ENCODE measurements at places on chromosomes 6 and 20.
A peak's percentile ranks its signal among the peaks of the same experiment; 100 is the strongest.

DNA sequence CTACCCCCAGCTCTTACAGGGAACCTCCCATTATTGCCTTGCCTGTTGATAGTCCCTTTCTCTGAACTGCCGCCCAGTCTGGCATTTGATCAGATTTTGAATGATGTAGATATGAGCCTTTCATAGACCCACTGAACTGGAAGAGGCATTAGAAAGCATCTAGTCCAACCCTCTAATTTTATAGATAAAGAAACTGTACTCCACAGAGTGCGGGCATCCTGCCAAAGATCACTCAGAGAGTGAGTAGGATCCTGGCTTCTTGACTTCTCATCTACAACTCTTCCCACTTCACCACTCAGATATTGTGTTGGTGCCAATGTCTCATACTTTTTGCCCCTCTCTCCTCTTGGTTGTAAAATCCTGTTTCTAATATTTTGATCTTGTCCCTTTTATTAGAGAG, 179.2 kb upstream of the BMP2 start:
- DNase-seq, result no peak

GRCh38 chr6:121809211-121809610, 373.8 kb downstream of the GJA1 start:
- no peak for DNase-seq

DNA sequence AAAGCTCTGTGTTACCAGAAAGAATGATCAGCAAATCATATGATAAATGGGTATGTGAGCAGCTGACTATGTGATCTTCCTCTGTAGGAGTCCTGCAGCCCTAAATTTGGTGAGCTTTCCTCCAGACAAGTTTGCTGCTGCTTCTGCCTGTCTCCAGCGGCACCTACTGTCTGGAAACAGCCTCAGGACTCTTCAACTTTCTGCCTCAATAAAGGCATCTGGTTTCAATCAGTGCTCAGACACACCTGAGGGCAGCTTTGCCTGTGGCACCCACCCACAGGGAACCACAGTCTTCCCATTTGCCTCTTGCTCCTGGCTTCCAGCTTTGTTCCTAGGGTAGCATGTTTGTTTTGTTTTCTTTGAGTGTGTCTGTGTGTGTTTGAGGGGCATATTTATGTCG, 727.9 kb upstream of the MAN1A1 start:
- no peak for DNase-seq

DNA sequence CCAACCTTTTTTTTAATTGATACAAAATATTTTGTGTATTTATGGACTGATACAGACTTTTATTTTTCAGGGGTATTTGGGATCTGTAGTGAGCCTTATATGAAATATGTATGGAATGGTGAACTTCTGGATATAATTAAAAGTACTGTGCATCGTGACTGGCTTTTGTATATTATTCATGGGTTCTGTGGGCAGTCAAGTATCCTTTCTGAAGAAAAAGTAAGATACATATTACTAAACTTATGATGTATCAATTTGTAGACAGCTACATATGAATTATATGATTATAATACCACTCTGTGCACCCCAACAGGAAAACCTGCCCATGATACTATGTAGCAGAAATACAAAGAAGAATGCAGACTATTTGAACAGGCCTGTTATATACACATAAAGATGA, 47.2 kb downstream of the FIG4 start:
- no peak for DNase-seq

DNA sequence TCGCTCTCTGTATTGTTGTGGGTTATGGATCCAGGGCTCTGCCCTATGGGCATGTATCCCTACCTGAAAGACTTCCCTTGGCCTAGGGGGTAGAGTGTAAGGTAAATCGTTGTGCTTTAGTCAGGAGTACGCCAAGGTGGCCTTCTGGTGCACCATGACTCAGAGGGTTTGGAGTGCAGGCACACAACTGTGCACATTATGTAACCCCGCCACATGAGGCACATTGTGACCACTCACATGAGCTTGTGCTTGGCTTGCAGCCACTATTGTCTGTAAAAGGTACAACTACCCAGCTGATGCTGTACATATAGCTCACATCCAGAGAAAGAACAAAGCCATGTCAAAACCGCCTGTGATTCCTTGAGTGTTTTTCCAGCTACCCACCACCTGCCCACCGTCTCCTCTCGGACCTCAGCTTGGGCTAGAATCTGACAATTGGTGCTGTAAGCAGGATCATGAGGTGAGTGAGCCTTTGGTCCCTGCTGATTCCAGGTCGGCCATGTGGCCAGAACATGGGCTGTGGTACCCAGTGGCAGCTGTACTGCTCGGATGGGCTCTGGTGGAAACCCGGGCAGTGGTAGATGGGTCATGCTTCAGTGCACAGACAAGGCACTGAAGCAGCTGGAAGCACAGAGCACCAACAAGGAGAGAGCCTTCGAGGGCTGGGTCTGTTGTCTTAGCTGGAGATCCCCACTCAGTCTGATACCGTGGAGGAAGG, 33.8 kb downstream of the HDDC2 start:
- DNase-seq, result no peak

GRCh38 chr6:151948002-151948743, 140.7 kb downstream of the ESR1 start:
- DNase-seq, result no peak

DNA sequence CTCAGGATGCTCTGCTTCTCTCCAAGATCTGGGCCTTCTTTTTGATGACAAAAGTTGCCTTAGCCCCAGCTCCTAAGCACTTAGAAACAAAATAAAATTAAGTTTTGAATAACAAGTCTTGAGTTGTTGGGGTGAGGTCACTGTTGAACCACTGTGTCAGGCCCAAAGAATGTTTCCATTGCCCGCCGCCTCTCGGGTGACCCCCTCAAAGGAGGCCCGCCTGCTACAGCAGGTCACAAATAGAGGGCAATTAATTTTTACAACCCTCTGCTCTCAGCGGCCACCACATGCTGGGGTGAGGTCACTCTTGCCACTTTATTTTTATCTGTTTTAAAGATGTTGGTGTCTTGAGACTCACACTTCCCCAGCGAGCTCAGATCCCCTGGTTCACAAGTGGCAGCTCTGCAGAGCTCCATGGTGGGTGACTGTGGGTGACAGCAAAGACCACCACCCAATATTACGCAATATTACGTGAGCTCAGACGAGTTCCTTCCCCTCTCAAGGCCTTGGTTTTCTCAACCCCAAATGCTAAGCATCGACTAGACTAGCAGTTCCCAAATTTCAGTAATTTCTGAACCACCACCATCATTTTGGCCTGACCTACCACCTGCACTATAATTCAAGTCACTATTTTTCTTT, 247.7 kb upstream of the PMEPA1 start:
- DNase-seq, result no peak

- no peak for DNase-seq
Measured at GRCh38 chr20:12110711-12111110, 193.0 kb downstream of the BTBD3 start.

GRCh38 chr6:167760979-167761793, 65.5 kb upstream of the AFDN start:
- DNase-seq, result no peak

DNA sequence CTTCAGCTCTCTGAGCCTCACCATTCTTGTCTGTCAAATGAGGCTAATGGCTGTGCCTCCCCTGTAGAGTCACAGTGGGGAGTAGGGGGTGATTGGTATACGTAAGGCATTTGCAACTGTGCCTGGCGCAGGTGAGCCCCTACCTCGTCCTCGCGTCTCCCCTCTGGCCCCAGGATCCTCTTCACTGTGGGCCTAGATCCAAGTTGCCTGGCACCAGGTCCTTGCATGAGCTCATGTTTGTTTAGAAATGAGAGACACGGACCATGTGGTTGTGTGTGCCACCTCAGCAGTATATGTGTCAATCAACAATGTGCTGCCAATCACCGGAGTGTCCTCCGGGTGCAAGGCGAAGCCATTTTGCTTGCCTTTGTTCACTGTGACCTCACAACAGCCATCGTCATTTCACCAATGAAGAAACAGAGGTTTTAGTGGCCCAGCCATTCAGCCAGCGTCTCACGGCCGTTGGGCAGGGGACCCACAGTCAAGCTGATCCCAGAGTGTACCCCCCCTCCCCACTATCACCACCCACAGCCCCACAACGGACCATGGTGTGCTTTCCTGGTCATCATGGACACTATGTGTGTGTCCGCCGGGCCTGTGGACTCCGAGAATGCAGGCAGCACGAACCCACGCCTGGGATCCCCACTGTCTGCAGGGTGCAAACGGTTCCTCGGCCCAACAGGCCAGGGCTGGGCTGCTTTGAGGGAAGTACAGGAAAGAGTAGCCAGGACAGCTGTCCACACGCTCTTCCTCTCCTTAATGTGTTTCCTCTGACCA, 35.9 kb upstream of the STX16 start:
- DNase-seq, result no peak

DNA sequence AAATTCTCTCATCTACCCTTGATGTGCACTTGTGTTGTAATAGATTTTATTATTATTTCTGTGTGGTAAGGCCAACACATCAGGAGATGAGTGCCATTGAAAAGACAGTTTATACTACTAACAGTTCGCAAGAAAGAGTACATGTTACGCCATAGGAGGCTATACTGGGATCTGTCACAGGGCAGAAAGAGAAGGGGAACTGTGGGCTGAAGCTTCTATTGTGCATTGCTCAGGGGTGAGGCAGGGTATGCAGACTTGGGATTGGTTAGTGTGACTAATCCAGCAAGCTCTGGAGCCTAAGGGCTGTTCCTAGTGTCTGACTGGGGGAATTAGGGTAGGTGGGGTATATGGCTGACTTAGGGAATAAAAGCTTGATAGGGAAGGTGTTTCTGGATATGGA, 50.9 kb downstream of the GPR63 start:
- DNase-seq, result no peak

DNA sequence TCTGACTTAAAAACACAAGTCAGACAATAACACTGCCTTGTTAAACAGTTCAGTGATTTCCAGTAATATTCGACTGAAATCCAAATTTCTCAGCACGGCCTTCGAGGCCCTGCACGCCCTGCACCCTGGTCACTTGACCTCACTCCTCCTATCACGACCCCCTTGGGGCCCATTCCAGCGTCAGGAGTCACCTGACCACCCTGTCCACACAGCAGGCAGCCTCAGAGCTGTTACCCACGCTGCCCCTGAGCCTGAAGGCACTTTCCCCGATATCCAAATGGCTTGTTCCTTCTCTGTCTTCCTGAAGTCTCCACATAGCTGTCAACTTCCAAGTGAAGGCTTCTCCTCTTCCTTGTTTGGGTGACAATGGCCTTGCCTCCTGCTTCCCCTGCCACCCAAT, 33.1 kb upstream of the SMOC2 start:
- no peak for DNase-seq

DNA sequence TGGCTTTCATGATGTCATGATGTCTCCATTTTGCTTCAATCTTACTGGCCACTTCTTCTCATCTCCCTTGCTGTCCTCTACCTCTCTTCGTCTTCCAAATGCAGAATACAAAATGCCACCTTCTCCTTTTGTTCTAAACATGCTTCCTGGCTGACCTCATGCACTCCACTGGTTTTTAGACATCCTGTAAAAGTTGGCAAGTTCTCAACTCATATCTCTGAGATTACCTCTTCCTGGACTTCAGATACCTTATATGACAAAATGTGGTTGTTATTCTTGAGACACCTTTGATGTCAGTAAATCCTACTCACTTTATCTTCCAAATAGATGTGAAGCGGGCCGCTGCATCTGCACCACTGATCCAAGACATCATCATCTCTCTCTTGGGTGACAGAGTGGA, 212.7 kb upstream of the FOXA2 start:
- DNase-seq, result no peak

- DNase-seq, result no peak
Measured at GRCh38 chr6:150712505-150713252, 113.0 kb downstream of the PLEKHG1 start.

- DNase-seq, result no peak
Measured at GRCh38 chr6:101232961-101233360, 160.5 kb upstream of the GRIK2 start.

GRCh38 chr6:148884461-148884860, 137.6 kb downstream of the UST start:
- DNase-seq, result no peak

GRCh38 chr6:142760152-142760551, 184.8 kb downstream of the HIVEP2 start:
- DNase-seq, result no peak

- DNase-seq, result peak; percentile 20
Measured at GRCh38 chr6:93416571-93417420, 2.6 kb downstream of the EPHA7 start.

- no peak for DNase-seq
Measured at GRCh38 chr6:47141171-47141570, 99.0 kb upstream of the ADGRF1 start.

DNA sequence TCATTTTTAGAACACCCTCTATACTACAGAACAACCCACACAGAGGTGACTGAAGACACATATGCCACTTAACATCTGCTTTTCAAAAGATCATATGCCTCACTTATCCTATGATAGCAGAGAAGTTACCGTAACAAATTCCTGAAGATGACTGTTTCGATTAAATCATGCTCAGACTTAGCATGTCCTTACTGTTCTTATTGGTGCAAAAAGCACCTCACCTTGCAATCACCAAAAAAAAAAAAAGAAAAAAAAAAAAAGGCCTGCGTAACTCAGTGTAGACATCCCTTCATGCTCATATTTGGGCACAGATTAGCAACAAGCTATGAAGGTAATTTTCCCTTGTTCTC, 17.7 kb upstream of the DST start:
- no peak for DNase-seq

DNA sequence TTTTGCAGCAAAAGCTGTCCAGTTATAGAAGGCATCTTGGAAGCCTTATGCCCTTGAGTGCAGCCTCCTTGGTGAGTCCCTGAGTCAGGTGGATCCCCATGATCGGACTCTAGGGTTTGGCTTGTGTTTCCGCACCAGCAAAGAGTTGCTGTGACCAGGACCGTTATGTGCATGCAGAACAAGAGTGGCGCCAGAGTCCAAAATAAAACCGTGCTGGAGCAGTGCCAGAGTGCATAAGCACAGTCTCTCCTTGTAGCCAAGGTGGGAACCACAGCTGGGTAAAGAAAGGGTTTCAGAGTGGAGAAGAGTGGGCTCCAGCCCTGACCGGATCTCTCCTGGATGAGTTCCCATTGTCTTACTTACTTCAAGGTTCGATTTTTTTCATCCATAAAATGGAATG, 58.6 kb downstream of the FOXA2 start:
- no peak for DNase-seq

GRCh38 chr6:135162678-135163439, 18.2 kb upstream of the MYB start:
- no peak for DNase-seq

DNA sequence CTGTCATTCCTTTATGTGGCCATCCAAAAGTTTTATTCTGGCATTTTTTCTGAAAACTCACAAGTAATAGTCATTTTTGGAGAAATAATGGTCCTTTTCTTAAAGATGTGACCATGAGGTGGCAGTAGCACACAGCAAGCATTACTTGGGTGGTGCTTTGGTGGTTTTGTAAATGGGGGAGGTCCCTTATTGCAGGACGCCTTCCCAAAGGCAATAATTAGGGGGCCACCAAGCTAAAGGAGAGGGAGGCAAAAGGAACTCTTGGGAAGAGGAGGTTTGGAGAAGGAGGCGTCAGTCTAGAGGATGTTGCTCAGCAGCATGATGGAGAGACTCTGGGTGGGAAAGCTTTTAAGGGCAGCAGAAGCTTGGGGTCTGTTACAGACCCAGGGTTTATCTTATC, 422.6 kb upstream of the MMS22L start:
- no peak for DNase-seq

- no peak for DNase-seq
Measured at GRCh38 chr20:54633374-54634355, 158.3 kb downstream of the DOK5 start.

GRCh38 chr20:4020256-4020655, 4.9 kb upstream of the RNF24 start:
- DNase-seq, result no peak

- no peak for DNase-seq
Measured at GRCh38 chr6:38012573-38012972, 193.0 kb downstream of the ZFAND3 start.

Data from mesothelial cell of epicardium (in vitro differentiated cells).